Suppressor macrophage treated with lipopolysaccharide for 1 hour (primary cell): ENCODE measurements at places on chromosomes 12 and 14.

GRCh38 chr12:52127683-52128450 lies 48.4 kb downstream of the SMIM41 start:
- no peak for DNase-seq

- DNase-seq: peak; percentile 64
These were observed 1004.4 kb downstream of the AACS start for GRCh38 chr12:126069549-126070165.

- no peak for DNase-seq
These were observed 53.5 kb downstream of the IGF1 start for GRCh38 chr12:102426599-102427542.

GRCh38 chr12:20376984-20377383 lies 8.6 kb downstream of the PDE3A start:
- DNase-seq: peak; percentile 31

- DNase-seq: no peak
These were observed 3.4 kb downstream of the DRAM1 start for GRCh38 chr12:101880769-101881168.

GRCh38 chr12:124205405-124205804 lies 89.5 kb upstream of the RFLNA start:
- DNase-seq: no peak

- no peak for DNase-seq
These were observed 246.1 kb upstream of the CCDC196 start for GRCh38 chr14:66240105-66240504.

DNA sequence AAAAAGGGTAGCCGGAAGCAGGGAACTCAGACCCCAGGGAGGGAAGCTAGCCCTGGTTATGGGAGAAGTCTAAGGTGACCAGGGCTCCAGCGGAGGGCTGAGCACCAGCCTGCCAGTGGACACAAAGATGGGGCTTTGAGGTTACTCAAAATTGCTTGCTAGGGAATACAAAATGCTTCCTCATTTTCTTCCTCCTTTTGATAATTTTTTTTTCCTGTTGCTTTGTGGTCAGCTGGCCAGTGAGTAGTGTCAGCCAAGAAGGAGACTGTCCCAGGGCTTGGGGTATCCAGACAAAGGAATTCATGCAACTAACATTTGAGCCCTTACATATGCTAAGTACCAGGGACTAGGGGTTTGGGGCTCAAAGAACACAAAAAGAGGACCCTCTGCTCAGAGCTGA lies 206.2 kb downstream of the PPM1H start:
- DNase-seq: peak; percentile 75

DNA sequence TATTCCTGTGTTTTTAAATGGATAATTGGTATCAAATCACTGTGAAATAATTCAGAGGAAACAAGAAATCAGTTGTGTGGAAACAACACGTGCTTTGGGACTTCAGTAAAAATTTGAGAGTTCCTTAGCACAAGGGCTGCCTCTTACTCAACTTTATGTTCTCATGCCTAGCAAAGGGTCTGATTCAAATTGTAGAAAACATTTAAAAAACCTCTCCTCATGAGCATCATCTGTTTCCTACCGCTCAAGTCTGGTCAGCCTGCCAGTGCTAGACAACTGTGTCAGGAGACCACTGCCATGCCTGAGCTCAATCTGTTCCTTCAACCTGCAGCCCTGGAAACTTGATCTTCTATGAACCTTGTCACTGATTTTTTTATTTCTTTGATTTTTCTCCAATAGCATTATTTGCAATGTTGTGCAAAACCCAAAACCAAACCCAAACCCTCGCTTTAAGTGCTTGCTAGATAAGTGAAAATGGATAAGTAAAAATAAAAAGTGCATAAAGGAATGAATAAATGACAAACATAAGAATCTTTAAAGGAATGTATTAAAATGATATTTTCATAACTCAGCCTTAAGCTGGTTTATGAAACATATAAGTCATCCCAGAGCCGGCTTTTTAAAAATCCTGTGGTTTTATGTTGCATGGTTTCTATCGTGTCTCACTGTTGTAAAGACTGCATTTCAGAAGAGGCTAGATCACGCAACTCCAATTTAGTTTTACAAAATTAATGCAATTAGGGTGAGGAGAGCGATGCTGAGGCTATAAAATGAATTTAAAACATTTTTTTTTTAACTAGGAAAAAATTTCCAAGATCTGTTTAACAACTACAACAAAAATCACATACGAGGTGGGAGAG lies 361.2 kb upstream of the PDE3A start:
- no peak for DNase-seq

- no peak for DNase-seq
These were observed 793.3 kb downstream of the DIO2 start for GRCh38 chr14:79417961-79418360.

GRCh38 chr12:9750276-9751203 lies 10.2 kb downstream of the CD69 start:
- peak; percentile 89 for DNase-seq

- no peak for DNase-seq
These were observed 62.9 kb upstream of the ELK3 start for GRCh38 chr12:96131230-96131788.

- no peak for DNase-seq
These were observed 88.8 kb downstream of the FGD4 start for GRCh38 chr12:32488132-32488531.

- no peak for DNase-seq
These were observed 120.3 kb downstream of the GARIN6 start for GRCh38 chr12:99767809-99768208.

GRCh38 chr14:53947094-53947445 lies 9.6 kb downstream of the BMP4 start:
- DNase-seq: no peak

DNA sequence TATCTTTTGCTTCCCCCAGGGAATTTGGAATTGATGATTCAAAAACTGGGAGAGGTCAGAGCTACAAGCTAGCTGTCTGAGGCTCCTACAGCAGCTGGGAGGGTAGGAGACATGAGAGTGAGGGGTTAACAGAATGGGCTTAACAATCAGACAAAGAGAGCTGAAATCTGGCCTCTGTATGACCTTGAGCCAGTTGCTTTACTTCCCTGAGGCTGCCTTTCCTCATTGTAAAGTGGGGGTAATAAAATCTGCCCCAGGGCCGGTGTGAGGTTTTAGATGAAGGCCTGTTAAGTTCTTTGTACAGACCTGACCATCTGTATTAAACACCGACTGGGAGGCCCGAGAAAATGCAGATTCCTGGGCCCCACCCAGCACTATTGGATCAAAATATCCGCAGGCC lies 164.3 kb upstream of the NOS1 start:
- no peak for DNase-seq

- no peak for DNase-seq
These were observed 43.7 kb upstream of the ATP2B1 start for GRCh38 chr12:89752341-89752740.
